GM13976 (cell line): ENCODE measurements at places on chromosomes 11 and 22.

DNA sequence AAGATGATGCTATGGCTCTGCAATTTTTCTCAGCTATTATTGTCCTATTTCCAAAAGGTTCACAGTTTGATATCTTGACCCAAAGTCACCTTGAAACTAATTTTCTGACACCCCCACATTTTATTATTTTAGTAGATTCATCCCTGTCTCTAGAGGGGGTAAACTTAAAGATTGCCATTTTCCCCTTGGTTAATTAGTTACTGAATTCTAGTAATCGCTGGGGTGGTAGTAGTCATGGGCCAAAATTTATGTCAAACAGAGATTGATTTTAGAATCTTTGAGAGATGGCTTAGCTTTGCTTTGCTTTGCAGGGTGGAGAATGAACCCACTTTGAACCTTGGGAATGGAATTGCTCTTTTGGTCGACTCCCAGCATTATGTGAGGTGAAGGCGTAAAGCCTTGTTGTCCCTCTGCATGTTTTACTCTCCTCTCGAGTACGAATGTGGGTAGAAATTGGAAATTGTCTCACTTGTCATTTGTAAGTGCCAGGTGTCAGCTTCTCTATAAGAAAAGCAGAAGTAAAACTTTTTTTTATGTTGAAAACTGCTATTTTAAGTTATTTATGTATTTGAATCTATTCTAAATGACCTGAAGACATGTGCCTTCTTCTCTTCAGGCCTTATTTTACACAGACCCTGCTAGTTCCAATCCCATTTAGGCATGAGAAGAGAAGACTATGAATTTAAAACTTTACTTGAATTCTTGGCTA lies 42.4 kb upstream of the RCE1 start:
- DNase-seq = peak; percentile 49

DNA sequence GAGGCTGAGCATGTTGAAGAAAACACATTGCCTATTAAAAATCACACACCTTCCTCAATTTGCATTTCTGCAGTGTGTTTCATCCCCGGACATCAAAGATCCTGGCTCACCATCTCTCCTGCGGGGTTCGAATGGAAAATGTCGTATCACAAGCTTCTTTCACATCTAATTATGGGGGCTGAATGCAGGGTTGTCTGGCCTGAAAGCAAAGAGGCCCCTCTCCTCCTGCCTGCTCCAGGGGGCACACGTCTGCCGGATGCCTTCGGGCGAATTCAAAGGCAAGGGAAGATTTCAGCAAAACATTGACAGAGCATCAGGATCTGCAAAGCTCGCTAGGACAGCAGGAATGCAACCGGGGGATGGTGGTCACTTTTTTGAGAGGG lies 1447.7 kb downstream of the TBC1D22A start:
- no peak for DNase-seq

- DNase-seq = peak; percentile 52
These were observed 671 bp upstream of the PICALM start for GRCh38 chr11:86069408-86070101.

- no peak for DNase-seq
These were observed 176.0 kb downstream of the CHST1 start for GRCh38 chr11:45489281-45489905.

- DNase-seq = no peak
These were observed 114.0 kb upstream of the SERPIND1 start for GRCh38 chr22:20659920-20660319.
